Activated CD4-positive, alpha-beta T cell treated with anti-CD3 and anti-CD28 coated beads, Interleukin-10, Interleukin-2, amounts not matched to agents 100 ng/mL and 50 ng/mL, durations not matched to agents 16 hours and 8 hours (primary cell): ENCODE measurements at places on chromosomes 1 and 21.
A peak's percentile ranks its signal among the peaks of the same experiment; 100 is the strongest.

DNA sequence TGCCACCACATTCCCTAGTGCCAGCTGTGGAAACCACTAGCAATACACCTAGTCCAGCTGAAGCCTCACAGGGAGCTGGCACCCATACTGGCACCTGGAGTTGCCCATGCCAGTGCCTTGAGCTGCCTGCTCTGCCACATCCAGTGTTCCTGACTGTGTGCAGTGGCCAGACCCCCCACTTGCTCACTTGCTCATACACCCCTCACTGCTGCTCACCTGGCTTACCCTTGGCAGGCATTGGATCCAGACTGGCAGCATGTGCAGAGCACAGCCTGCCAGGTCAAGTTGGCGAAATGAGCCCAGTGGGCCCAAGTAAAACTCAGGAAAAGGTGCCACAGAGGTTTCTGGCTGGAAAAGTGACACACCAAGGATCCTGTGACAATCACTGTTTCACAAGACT lies 1618.6 kb upstream of the PRMT6 start:
- DNase-seq, result no peak

GRCh38 chr1:235229868-235230267 lies 68.8 kb upstream of the RBM34 start:
- no peak for DNase-seq

GRCh38 chr1:200443860-200444259 lies 34.0 kb upstream of the ZNF281 start:
- DNase-seq, result no peak

GRCh38 chr1:112312879-112313278 lies 83.1 kb upstream of the CTTNBP2NL start:
- no peak for DNase-seq

- no peak for DNase-seq
Measured at GRCh38 chr1:164699815-164700491, 141.0 kb downstream of the PBX1 start.

GRCh38 chr1:145908653-145909052 lies 1.2 kb downstream of the ITGA10 start:
- DNase-seq, result no peak

GRCh38 chr1:65113298-65113697 lies 34.7 kb upstream of the AK4 start:
- DNase-seq, result no peak

DNA sequence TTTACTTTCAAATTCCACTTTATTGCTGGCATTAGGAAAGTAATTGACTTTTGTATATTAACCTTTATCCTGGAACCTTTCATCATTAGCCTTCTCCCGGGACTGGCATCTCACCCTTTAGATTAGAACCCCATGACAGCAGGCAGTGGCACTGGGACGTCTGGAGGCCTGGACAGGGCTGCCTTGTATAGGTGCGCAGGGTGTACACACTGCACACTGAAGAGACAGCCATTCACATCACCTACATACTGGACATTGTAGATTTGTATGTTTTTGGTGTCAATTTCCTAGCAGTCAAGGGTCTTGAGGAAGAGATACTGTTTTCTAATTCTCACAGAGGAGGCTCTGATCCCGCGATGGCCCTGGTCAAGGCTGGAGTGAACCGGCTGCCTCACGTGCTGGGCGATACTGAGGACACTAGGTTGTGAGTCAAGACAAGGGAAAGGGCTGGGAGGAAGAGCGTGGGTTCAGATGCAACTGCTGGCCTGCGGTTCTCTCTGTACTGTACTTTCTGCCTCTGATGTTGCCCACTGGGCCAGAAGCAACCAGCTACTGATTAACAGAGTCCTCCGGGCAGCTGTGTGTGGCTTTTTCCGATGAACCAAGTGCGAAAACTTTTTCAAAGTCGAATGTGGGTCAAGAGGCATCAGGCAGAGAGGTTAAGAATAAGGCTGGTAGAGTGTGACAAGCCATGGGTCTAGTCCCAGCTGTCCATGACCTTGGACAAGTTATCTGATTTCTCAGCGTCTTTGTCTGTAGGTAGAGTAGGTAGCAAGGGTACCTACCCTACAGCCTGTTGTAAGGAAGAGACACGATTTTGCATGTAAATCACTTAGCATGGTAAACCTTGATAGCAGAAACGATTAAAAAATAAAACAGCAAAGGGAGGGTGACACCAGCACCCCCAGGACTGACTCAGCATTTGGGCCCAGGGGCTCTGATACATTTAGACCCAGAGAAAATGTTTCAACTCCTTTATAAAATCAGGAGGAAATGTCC lies 38.2 kb upstream of the SLC25A33 start:
- no peak for DNase-seq

- DNase-seq, result no peak
Measured at GRCh38 chr1:36401602-36402503, 4.1 kb upstream of the LSM10 start.

GRCh38 chr21:45297329-45297728 lies 9.6 kb upstream of the POFUT2 start:
- no peak for DNase-seq

- no peak for DNase-seq
Measured at GRCh38 chr1:167196166-167196565, 24.5 kb upstream of the POU2F1 start.

GRCh38 chr1:24992761-24993211 lies 62.7 kb upstream of the RUNX3 start:
- peak; percentile 49 for DNase-seq

GRCh38 chr1:109963864-109964263 lies 20.7 kb upstream of the AHCYL1 start:
- DNase-seq, result no peak

GRCh38 chr1:203796236-203796605 lies 798 bp downstream of the ZBED6 start:
- peak; percentile 52 for DNase-seq

- DNase-seq, result no peak
Measured at GRCh38 chr1:98104289-98104688, 183.5 kb upstream of the DPYD start.

DNA sequence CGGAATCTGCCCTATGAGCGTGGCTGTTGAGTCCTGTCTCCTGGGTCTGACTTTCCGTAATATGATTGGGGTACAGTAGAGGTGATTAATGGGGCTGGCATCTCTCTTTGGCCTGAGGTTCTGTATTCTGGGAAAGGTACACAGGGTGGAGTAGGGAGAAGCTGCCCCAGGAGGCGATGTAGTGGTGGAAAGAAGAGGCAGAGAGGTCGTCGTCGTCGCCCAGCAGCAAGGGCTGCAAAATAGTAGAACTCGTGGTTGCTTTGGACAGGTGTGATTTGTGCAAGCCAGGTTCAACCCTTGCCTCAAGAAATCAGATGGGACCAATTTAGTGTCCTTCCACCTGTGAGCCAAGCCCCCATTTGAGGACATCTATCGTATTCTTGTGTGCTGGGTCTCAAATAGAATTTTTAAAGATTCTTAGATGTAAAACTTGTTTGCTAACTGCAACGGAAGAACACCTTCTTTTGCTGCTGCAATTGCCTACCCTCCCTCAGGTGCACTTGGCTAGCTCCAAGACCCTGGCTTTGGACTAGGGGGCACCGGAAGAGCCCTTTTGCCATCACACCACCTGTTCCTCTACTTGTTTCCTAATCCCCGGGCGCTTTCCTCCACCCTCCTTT lies 1.3 kb upstream of the HMGN2 start:
- no peak for DNase-seq

DNA sequence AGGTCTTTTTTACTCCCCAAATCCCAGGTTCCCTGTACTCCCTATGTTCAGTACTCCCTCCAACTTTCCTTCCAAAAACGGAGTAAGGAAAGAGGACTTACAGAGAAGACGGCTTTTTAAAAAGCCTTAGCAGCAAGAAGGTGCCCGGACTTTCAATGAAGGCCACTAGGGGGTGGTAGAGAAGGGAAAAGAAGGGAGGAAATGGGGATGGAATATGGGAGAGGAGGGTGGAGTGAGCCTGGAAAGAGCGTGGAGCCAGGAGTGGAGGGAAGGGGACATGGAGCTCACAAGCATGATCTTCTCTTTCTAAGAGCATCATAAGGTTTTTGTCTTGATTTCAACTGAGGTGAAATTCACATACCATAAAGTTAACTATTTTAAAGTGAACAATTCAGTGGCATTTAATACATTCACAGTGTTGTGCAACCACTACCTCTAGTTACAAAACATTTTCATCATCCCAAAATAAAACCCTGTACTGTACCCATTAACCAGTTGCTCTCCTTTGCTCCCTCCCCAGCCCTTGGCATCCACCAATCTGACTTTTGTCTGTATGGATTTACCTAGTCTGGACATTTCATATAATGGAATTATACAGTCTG lies 129.9 kb downstream of the ZNF281 start:
- peak; percentile 32 for DNase-seq

GRCh38 chr1:19006837-19007271 lies 50.4 kb upstream of the IFFO2 start:
- no peak for DNase-seq

GRCh38 chr1:248800459-248800858 lies 25.3 kb downstream of the SH3BP5L start:
- no peak for DNase-seq

DNA sequence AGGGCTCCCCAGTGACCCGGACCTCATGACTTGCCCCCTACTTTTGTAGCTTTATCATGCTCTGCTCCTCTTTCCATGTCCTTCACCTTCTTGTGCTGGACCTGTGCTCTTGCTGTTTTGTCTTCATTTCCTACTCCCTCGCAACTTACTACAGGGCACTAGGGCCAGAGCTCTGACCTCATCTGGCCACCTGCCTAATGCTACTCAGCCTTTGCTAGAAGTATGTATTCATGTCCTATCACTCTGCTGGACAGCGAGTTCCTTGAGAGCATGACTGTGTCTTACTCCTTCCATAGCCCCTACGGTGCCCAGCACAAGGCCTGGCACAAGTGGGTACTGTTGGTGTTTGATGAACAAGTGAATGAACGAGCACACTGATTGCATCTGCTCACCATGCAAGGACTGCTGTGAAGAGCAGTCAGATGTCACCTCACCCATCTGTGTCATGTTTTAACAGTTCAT lies 1.9 kb downstream of the MTFR1L start:
- DNase-seq, result no peak

GRCh38 chr1:223691121-223691520 lies 21.2 kb upstream of the CAPN2 start:
- DNase-seq, result no peak

DNA sequence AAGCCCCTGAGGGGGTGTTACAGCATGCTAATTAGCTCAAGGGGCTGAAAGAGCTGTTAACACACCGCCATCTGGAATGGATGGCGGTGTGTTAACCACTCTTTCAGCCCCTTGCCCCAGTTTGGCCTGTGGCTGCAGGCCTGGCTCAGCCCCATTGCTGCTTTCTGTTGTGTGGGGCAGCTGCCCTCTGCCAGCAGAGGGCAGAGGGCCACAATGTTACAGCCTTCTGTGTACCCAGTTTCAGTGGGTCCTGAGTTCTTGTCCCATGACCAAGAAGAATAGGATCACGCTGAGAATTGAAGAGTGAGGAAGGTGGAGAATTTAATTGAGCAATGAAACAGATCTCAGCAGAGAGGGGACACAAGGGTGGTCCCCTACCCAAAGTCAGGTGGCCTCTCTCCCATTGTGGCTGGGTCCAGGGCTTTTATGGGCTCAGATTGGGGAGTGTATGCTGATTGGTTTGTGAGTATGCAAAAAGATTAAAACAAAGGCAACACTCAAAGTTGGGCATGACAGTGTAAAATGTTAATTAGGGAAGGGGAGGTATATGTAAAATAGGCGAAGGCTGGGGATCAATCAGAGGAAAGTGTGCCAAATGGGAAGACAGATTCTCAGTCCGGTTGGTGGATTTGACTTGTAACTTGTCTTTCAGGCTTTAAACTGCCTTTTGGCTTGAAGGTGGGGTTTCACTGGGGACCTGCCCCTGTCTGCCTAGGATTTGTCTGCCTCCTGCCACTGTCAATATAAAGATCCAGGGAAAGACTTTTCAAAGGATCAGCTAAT lies 142.2 kb downstream of the RABGAP1L start:
- DNase-seq, result no peak
